ENCODE measurements at places on chromosomes 4 and X.
A peak's percentile ranks its signal among the peaks of the same experiment; 100 is the strongest.

GRCh38 chr4:85391071-85391470 lies 83.9 kb upstream of the ARHGAP24 start:
- peak; percentile 46 for DNase-seq

- DNase-seq, result peak; percentile 26
These were observed 28.2 kb upstream of the NEIL3 start for GRCh38 chr4:177281351-177281909.

DNA sequence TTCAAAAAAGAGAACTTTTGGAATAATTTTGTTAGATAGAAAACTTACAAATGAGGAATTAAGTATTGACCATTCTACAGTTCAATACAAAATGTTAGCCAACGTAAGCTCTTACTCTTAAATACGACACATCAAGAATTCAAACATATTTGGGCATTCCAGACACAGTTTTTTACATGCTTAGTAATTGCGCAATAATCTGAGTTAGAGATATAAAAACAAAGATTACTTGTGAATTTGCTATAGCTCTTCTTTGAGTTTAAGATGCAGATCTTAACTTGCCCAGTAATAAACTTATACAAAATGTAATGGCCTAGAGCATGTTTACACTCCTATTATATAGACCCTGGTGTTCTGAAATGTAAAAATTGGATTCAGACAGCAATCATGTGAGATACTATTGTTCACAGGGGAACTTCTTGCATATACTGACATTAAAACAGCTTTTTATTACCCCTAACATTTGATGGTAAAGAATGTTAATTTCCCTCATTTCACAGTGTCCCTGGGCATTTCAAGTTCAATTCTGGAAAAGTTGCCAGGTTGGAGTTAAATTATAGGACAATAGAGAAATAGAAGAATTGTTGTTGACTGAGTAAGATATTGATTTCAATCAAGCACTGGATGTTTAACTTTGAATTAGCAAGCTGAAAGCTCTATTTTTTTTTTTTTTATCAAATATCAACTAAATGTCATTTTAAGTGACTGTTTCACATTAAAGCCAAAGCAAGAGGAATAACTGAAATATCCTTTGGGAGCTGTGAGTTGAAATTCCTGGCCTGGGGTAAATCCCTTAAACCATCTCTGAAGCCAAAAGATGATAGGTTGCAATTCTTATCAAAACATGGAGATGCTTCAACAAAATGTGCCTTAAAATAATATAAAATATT lies 910 bp downstream of the HPGDS start:
- no peak for DNase-seq

- no peak for DNase-seq
These were observed 88.3 kb upstream of the UNC5C start for GRCh38 chr4:95637043-95637600.

DNA sequence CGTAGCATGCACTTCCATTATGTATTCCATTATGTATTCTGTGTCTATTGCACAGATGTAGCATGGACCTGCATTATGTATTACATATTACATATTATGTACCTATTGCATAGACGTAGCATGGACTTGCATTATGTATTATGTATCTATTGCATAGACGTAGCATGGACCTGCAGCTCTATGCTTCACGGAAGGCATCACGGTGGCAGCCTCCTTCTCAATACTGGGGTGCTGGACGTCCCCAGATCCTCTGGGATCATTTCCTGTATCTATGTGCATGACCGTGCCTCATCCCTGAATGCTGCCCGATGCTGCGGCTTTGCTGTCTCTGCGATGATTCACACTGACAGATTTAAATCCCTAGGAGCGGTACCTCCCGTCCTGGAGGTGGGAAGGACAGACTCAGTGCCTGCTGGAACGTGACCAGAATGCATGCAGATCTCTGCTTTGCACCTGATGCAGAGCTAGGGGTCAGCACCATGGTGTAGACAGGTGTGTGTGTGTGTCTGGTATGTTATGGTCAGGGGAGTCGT lies 317.5 kb downstream of the DHRSX start:
- DNase-seq, result no peak

GRCh38 chr4:139962130-139962684 lies 191.8 kb downstream of the MAML3 start:
- DNase-seq, result no peak

DNA sequence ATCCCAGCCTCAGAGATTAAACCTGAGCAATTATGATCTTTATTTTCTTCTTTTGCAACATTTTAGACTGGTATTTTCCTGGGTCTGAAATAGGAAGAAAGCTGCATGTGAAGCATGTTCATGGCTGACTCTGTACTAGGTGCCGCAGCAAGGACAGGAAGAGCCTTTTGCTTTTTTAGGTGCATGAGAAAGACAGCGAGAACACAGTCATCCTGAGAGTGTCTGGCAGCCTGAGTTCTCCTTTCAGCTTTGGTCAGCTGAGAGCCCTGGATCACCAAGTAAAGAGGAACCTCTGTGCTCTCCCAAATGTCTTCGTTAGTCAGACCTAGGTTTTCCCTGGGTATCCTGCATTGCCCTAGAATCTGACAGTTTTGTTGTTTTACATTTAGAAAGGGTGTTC lies 29.8 kb downstream of the FAM149A start:
- DNase-seq, result no peak

GRCh38 chr4:128480945-128481344 lies 193.3 kb upstream of the PGRMC2 start:
- DNase-seq, result no peak

GRCh38 chr4:6990661-6991060 lies 52.5 kb upstream of the TADA2B start:
- DNase-seq, result no peak

DNA sequence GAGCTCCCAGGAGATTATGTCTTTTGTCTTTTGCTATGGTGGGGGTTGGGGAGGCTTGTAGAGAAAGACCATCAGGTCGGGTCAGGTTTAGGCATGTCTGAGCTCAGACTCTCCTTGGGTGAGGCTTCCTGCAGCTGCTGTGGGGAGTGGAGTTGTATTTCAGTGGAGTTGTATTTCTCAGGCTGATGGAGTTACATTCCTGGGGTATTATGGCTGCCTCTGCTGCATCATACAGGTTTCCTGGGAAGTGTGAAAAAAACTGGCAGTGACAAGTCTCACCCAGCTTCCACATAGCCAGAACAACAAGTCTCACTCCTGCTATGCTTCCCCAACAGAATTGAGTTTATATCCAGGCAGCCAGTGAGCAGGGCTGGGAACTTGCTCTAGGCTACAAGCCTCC lies 119.3 kb downstream of the VSIG4 start:
- DNase-seq, result no peak

DNA sequence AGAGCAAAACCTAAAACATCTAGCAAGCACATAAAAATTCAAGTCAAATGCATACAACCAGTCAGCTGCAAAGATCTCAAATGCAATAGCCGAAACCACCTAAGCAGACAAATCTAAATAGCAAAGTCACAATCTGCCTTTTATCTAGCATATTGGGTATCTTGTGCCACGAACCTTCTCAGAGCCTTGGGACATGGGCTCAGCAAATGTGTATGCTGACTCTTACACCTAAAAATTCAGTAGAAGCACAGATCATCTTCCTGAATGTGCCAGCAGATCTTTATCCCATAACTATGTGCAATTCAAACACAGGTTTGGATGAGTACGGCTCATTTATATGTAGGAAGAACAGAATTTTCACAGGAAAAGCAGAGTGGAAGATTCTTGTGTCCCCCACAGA lies 492.1 kb downstream of the INPP4B start:
- no peak for DNase-seq

DNA sequence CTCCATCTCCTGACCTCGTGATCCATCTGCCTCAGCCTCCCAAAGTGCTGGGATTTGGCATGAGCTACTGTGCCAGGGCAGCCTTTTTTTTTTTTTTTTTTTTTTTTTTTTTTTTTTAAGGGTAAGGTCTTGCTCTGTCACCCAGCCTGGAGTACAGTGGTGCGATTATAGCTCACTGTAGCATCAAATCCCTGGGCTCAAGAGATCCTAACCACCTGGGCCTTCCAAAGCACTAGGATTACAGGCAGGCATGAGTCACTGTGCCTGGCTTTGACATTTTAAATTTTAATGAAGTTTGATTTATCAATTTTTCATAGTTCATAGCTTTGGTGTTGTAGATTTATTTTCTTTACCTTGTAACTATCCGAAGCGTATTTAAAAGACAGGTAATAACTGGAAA lies 17.8 kb upstream of the OCIAD2 start:
- DNase-seq, result no peak

GRCh38 chr4:31538877-31539276 lies 818.7 kb downstream of the PCDH7 start:
- no peak for DNase-seq

GRCh38 chr4:139665690-139666529 lies at the start of gene MGST2:
Gene MGST2, plus strand, starts transcription at chr4:139665819. Its CDS starts 201 bp downstream, at chr4:139666020.
- DNase-seq, result peak; percentile 72

DNA sequence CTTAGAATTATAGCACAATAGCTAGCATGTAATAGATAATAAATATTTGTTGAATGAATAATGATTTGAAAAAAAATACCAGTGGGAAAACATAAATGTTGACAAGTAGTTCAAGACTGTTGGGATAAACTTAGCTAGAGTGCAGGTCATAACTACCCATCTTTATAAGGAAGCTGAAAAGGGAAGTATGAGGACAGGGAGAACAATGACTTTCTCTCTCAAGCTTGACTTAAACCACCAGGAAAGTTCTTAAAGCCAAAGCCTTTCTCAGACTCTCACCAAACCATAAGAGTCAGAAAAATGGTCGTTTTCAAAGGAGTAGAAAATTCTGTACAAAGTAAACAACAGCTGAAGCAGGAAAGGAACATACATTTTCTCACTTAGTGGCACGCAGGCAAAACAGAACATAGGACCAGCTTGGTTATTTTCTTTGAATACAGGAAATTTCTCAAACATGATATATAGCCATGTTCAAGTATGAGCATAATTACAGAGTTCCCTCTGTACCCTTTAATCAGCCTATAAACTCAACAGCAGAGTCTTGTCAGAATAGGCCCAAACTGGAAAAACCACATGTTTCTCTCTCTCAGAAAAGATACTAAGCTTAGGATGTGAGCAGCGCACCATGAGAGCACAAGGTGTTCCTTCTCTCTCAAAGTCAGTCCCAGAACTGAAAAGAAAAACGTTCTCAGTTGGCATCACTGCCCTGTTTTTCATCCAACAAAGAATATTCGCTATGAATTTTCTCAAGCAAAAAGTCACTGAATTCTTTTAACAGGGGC lies 28.7 kb downstream of the MAPK10 start:
- no peak for DNase-seq

- DNase-seq, result no peak
These were observed 1608.7 kb downstream of the STIM2 start for GRCh38 chr4:28469387-28469786.

DNA sequence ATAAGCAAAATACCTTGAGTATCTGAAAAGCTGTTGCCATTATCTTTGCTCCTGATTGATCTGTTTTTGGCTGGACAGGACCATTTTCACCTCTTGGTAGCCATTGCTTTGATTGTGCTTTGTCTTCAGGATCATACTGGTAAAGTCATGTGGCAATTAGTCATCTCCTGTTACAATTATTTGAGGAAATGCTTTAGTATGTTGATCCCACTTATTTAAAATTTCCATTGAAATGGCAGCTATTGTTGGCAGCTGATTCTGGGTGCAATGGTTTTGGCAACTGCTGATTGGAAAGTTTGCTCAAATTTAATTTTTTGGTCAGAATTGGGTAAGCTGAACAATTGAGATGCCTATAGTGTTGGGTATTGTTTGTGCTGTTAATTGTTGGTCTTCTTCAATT lies 238.3 kb upstream of the TLL1 start:
- no peak for DNase-seq

GRCh38 chrX:13103188-13103913 lies 58.9 kb upstream of the FAM9C start:
- DNase-seq, result no peak

GRCh38 chrX:104254442-104255115 lies at the start of gene ESX1:
Gene ESX1, minus strand, starts transcription at chrX:104254933. Its CDS starts 84 bp downstream, at chrX:104254849.
- no peak for DNase-seq

DNA sequence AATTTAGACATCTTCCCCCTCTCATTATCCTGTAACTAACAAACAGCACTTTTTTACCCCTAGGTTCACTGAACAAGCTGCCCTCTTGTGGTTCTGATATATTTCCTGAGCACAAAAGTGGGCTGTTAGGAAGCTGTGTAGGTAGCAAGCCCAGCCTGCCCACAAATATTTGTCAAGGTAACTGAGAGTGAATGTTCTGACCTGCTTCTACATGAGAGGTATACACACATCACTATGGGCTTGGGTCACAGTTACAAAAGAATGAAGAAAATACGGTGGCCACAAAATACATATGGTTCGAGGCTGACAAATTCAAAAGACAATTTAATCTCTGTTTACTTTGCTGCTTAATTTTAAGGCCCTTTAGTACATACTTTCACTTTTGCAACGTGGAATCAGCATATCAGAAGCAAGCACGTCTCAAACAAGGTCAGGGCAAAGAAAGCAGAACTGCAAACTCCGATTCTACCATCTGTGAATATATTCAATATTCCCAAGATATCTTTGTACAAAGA lies 78.7 kb downstream of the RBM47 start:
- peak; percentile 42 for DNase-seq

- no peak for DNase-seq
These were observed 190.7 kb upstream of the CLNK start for GRCh38 chr4:10875144-10875799.

DNA sequence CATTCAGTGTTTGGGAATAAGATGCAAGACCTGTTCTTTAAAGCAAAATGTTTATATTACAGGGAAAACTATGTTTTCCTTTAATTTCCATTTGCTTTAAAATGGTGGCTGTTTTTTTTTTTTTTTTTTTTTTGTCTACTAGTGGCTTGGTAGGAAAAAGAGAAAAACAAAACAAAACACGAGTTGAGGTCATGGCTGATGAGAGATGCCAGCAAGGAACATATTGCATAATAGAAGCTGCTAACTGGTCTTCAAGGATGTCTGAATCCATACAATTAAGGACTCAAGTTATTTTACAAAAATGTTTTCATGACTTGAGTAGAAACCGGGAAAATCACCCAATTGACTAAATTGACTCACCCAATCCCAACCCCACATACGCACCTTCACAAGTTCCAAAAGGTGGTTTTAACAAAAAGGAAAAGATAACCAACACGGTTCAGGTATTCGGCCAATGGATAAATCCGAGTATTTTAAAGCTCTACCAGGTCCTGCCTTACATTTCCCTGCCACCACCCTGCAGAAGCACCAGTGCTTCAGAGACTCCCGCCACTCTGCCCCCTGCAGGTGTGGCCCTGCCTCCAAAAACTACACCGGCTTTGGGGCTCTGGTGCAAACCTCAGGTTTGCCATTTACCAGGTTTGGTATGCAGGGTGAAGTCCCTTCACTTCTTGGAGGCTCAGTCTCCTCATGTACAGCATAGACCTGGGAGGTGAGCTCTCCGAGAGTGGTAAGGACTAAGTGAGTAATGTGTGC lies 27.1 kb downstream of the PIR start:
- DNase-seq, result no peak

GRCh38 chr4:57048590-57049304 lies 61.4 kb downstream of the IGFBP7 start:
- no peak for DNase-seq

- DNase-seq, result peak; percentile 55
These were observed 59.7 kb upstream of the MTM1 start for GRCh38 chrX:150508451-150509367.

DNA sequence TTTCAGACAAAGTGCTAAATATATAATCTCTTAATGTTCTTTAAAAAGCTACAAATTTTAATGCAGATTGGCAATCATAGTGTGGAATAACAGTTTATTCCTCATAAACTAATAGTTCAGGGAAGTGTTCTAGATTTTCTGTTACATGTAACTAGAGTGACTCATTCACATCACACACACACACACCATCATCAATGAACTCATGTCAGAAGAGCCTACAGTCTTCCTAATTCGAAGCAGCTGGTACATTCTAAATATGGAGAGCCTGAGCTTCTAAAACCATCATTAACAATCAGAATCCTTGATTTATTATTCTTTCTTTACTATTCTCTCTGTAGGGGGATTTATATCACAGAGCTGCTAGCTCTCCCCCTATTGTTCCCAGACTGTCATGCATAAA lies 49.6 kb downstream of the DKK2 start:
- no peak for DNase-seq

Data from right lung (tissue), 10 donors.